ENCODE measurements at places on chromosomes 12 and 14.

GRCh38 chr12:104215638-104216297 is at the start of gene TXNRD1:
Gene TXNRD1, plus strand, starts transcription at chr12:104215779. Its CDS starts 24 bp downstream, at chr12:104215803.
- DNase-seq = peak; percentile 56

DNA sequence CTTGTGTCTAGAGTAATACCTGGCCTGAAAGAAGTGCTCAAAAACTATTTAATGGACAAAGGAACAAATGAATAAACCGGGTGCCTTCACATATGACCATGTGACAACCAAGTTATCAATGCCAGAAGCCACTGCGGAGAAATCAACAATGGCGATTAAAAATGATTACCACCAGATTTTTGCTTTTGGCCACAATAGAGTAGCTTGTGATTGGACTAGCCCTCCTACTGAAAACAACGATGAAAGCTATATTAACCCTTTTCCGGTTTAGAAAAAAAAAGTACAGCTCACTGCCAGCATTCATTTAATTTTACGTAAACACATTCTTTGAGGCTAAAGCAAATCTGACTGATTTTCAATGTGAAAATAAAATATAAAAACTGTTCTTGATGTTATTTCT is 41.6 kb upstream of the TTC7B start:
- DNase-seq = no peak

DNA sequence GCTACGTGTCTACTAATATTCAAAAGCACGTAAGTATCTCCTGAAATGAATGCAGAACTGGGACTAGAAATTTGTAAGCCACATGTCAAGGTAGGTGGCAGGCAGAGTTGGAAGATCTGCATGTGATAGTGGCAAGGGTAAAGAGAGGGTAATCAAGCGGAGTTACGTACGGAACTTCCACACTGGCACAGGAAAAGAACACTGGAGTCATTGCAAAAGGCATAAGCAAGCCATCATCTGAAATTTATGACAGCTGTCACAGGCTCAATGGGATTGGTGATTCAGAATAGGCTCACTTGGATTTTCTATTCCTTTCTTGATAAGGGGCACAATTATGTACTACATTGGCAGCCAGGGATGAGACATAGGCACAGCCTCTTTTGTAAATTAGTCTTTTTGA is 245.3 kb downstream of the PDZRN4 start:
- no peak for DNase-seq

- peak; percentile 83 for DNase-seq
Measured at GRCh38 chr12:65278576-65279368, at the start of gene MSRB3. Gene MSRB3, plus strand, starts transcription at chr12:65278683. Its CDS starts 29,897 bp downstream, at chr12:65308580.

GRCh38 chr12:3632256-3632655 is 120.7 kb downstream of the CRACR2A start:
- no peak for DNase-seq

- no peak for DNase-seq
Measured at GRCh38 chr14:84288781-84289180, 1241.2 kb upstream of the FLRT2 start.

DNA sequence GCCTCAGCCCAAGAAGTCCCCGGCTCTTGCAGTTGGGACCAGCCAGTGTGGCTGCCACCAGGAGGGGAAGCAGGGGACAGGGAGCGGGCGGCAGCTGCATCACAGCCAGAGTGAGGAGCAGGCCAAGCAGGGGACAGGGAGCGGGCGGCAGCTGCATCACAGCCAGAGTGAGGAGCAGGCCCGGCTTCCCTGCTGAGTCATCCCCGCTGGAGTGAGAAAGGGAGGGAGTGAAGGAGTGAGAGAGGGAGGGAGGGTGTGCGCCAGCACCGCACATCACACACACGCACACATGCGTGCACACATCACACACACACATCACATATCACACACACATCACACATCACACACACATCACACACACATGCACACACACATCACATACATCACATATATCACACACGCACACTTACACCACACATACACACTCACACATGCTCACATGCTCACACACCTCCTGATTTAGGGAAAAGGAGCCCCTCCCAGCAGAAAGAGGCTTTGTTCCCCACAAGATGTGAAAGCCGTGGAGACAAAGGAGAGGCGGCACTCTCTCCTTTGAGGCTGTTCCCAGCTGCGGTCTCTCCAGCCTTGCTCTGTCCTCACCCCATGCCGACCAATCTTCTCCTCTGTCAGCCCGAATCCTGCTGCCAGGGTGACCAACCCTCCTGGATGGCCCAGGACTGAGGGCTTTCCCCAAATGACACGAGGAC is 16.7 kb upstream of the ZDHHC22 start:
- peak; percentile 70 for DNase-seq

DNA sequence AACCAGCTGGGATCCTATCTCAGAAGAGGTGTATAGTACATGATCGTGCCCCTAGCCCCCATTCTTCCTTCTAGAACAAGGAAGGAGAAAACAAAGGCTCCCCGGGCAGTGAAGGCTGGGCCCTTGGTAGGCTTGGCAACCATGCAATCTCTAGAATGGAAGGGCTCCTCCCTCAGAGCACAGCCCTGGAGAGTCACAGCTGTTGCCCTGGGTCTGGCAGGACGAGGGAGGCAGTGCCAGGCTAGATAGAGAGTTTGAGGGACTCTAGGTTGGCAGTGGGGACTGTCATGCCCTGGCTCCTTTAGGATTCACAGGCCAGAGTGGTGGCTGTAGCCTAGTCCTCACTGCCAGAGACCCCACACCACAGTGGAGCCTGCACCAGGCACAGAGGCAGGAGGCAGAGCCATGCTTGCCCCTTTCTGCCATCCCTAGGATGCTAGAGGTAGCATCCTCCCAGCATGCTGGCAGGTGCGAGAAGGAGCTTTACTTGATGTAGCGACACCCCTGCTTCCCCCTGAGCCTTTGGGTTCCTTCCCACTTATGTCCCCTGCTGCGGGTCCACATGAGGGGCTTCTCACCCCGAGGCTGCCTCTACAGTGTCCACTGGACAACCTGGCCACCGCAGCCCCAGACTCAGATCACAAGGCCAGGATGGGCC is 33.4 kb upstream of the CIPC start:
- no peak for DNase-seq

GRCh38 chr14:20501346-20501745 is 4.0 kb upstream of the RNASE10 start:
- peak; percentile 21 for DNase-seq

DNA sequence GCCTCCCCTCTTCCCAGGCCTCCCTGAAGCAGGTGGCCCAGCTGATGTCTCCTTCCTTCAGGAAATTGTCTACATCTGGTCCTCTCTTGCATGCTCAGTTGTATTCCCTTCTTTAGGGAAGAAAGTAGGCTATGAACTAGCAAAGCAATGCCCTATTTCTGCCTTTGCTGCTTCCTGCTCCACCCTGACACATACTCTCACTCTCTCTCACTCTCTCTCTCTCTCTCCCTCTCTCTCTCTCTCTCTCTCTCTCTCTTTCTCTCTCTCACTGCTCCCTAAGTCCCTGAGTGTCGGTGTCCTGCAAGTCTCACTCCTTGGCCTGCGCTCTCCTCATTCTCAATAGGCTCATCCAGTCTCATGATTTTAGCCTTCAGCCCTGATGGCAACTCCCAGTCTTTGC is 19.4 kb upstream of the PARP11 start:
- no peak for DNase-seq

DNA sequence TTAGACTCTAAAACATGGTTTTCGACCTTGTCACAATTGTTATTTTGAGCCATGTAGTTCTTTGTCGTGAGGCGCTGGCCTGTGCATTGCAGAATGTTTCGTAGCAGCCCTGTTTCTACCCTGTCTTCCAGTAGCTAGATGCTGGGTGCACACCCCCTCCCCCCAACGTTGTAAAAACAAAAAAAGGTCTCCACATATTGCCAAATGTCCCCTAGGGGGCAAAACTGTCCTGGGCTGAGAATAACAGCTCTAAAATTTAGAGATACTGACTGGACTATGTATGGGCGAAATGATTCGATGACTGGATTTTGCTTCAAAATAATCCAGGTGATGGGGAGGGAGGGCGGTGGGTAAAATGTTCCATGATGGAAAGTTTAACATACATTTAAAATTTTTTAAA is 126.1 kb upstream of the FUT8 start:
- DNase-seq = peak; percentile 10

DNA sequence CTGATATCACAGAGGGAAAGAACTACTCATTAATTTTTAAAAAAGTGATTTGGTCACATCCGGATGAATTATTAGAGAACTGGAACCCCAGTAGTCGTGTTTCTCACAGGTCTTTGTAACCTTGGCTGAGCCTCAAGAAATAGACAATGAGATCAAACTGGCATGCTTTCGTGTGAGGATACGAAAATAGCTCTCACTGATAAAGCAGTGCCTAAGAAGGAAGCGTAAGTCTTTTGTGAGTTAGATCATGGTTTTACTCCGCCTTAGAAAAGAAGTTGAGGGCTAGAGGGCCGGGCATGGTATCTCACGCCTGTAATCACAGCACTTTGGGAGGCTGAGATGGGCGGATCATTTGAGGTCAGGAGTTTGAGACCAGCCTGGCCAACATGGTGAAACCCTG is 33.8 kb upstream of the GALNT16 start:
- no peak for DNase-seq

- no peak for DNase-seq
Measured at GRCh38 chr12:119660076-119660475, 7.9 kb upstream of the PRKAB1 start.

DNA sequence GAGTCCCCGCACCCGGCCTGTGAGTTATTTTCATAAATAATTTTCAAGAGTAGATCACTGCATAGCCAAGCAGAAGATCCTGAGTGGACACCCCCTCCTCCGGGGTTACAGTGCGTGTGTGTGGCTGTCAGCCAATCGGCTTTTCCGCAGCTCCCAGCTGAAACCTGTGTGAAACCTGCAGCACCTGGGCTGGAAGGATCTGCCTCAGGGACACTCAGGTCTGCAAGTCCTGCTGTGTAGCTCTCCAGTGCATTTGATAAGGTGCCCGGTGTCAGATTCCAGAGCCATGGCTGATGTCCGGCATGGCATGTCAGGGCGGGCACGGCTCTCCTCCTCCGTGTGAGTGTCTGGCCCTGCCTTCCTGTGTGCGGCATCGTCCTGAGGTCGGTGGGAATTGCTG is 124.8 kb downstream of the GLT1D1 start:
- DNase-seq = no peak

DNA sequence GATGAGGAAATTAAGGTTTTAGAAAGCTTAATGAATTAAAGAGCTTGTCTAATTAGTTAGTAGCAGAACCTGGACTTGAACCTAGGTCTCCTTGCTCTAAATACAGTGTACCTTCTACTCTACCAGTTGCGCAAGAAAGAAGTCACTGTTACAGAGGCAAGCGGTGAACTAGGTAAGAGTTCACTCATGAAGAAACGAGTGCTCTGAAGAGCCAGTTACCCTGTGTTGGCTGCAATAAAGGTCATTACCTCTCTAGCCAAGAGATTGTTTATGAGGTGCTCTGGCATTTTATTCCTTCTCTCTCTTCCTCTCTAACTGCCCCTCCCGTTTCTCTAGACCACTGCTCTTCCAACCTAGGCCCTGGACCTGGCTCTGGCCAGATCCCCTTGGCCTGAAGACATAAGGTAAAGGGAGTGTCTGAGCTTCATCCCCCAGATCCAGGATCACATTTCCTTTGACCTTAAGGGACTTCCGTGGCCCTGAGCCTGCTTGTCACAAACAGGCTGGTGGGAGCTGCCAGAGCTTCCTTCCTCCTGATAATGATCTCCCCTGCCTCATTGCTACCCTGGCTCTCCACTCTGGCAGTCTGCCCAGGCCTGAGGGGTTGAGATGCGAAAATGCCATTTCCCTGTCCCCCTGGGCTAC is 1.9 kb downstream of the RNASE7 start:
- DNase-seq = no peak

- peak; percentile 54 for DNase-seq
Measured at GRCh38 chr14:103522649-103523574, at the start of gene CKB. Gene CKB, minus strand, starts transcription at chr14:103522830. Its CDS starts 337 bp downstream, at chr14:103522493.

GRCh38 chr12:105522166-105522825 is 191.8 kb downstream of the C12orf75 start:
- peak; percentile 89 for DNase-seq

DNA sequence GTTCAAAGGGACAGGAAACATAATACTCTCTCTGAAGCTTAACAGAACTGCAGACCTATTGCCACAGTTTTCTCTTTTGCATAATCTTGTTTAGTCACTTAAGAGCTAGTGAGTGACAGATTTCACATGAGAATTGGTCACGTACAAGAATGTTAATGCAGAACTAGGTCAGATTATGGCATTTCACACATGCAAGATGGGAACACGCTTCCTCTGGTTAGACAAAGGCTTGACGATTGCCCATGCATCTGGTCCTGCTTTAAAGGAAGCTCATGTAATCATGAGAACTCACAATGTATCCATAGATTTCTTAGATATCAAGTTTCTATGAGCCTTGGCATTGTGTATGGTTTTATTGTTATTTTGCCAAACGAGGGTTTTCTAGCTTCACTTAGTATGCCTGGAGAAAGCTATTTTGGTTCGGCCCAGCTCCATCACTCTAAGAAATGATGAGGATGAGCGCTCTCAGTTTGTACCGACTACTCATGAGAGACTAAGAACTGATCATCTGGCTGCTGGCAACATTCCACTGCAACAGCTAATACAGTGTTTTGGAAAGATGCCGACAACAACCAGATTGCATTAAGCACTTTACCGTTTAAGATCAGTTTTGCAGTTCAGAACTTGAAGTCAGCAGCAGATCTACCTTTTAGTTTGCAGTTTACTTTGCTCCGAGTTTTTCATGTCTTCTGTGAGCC is 380.0 kb downstream of the DIO2 start:
- DNase-seq = peak; percentile 13

DNA sequence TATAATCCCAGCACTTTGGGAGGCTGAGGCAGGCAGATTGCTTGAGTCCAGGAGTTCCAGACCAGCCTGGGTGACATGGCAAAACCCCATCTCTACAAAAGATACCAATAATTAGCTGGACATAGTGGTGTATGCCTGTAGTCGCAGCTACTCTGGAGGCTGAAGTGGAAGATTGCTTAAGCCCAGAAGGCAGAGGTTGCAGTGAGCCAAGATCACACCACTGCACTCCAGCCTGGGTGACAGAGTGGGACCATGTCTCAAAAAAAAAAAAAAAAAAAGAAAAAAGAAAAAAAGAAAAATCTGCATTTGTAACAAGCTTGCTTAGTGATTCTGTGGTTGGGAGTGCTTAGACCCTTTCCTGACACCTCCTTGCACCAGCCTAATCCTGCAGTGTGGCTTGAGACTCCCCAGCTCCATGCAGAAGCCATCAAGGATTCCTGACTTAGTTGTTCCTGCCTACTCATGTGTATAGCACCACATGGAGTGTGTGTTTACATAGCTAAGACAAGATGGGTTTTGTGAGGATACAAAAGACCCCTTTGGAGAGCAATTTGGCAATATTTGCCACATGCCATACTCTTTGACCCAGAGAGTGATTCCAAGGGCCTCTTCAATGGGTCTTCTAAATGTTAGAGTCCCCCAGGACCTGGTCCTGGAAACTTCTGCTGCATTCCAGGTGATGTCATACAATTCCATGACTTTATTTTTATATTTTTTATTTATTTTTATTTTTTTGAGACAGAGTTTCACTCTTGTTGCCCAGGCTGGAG is 5.1 kb upstream of the TMED10 start:
- no peak for DNase-seq

DNA sequence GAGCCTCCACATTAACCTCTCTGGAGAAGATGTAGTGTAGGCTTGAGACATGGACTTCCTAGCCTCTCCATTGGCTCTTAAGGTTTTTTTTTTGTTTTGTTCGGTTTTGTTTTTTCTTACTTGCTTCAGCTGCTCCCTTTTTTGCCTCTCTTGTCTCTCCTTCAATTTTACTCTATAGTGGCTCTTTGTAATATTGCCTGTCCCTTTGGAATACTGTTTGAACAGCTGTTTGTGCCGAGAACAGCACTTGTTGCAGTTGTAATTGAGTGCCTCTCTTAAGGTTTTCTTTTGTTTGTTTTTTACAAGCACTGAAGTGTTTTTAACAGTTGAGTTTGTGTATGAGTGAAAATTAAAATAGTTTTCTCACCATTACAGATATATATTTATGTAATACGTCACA is 567.7 kb downstream of the LRFN5 start:
- DNase-seq = no peak
